ENCODE measurements at places on chromosomes 6 and 20. TPM values are rescaled to one million over a fixed set of nuclear protein-coding genes. Genes with fewer than 3 reads are reported as not detected.

- no peak for DNase-seq
- H3K4me3 ChIP-seq: no peak overlapping the region
- H3K36me3 ChIP-seq: peaks cover 18% of the 10 kb centered on the region
These were observed 59.8 kb downstream of the SOD2 start for GRCh38 chr6:159633196-159633595.

DNA sequence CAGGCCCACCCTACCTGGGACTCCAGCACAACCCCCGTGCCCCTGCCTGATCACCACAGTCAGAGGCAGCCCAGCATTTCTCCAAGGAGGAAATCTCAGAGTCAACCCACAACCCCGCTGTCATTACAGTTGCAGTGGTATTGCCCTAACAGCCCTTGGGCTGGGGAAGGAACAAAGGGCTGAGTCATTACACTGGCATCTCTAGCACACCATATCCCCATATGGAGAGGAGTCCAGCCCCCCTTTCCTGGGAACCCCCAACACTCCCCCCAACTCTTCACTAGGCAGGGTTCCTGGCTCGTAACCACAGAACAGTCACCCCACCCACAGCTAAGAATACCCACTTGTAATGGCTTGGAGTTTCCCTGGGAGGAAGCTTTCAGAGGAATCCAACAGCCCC lies 149.4 kb upstream of the OGFRL1 start:
- H3K4me1 ChIP-seq: no peaks in the 10 kb centered on the region
- H3K27ac ChIP-seq: no peak overlapping the region
- H3K4me3 ChIP-seq: no peak overlapping the region
- H3K36me3 ChIP-seq: no peaks in the 10 kb centered on the region

- no peak overlapping the region for H3K4me3 ChIP-seq
- H3K27ac ChIP-seq: no peak overlapping the region
- H3K4me1 ChIP-seq: no peaks in the 10 kb centered on the region
- no peak for DNase-seq
These were observed 3.8 kb downstream of the MUC21 start for GRCh38 chr6:30987304-30987703.

- no peak overlapping the region for H3K4me3 ChIP-seq
- H3K27ac ChIP-seq: no peak overlapping the region
- H3K4me1 ChIP-seq: no peaks in the 10 kb centered on the region
- no peak for DNase-seq
- no peaks in the 10 kb centered on the region for H3K36me3 ChIP-seq
These were observed 40.0 kb upstream of the SIRPG start for GRCh38 chr20:1697592-1697991.

DNA sequence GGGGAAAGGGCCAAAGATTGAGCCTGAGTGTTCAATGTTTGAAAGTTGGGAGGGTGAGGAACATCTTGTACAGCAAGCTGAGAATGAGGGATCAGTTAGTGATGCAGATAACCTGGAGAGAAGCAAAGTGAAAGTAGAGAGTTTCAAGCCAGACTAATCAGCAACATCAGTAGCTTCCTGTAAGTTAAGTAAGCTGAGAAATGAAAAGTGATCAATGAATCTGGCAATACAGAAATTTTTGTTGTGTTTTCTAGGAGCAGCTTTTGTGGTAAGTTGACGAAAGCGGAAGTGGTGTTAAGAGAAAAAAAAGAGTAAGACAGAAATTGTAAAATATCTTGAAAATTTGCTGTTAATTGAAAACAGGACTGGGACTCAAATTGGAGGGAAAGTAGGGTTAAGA lies 855.5 kb upstream of the MAP3K7 start:
- H3K27ac ChIP-seq: no peak overlapping the region
- no peaks in the 10 kb centered on the region for H3K36me3 ChIP-seq
- no peaks in the 10 kb centered on the region for H3K4me1 ChIP-seq
- no peak overlapping the region for H3K4me3 ChIP-seq
- DNase-seq: no peak
- no peaks in the 10 kb centered on the region for H3K27me3 ChIP-seq

DNA sequence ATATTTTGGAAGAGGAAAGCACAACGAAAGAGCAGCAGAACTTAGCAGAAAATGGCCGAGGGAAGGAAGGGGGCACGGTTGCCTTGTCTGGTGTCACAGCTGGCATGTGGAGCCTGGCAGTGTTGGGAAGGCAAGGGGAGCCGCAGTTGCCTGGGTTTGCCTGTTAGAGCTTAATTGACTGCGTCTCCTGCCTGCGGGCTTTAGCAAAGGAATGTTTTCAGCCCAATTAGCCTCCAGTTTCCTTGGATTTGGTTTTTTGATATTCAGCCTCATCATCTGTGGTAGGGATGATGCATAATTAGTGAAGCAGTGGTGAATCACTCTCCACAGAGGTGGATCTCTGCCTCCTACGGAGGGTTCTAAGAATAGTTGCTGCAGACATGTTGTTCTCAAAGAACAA lies 832.6 kb downstream of the QKI start:
- H3K36me3 ChIP-seq: no peaks in the 10 kb centered on the region
- DNase-seq: no peak
- no peak overlapping the region for H3K27ac ChIP-seq
- no peaks in the 10 kb centered on the region for H3K27me3 ChIP-seq

GRCh38 chr6:101597693-101598092 lies 204.2 kb downstream of the GRIK2 start:
- no peaks in the 10 kb centered on the region for H3K27me3 ChIP-seq
- no peaks in the 10 kb centered on the region for H3K36me3 ChIP-seq
- H3K27ac ChIP-seq: no peak overlapping the region
- DNase-seq: no peak
- no peak overlapping the region for H3K4me3 ChIP-seq
- no peaks in the 10 kb centered on the region for H3K4me1 ChIP-seq

GRCh38 chr6:34338377-34338776 lies 54.1 kb downstream of the NUDT3 start:
- H3K36me3 ChIP-seq: peaks cover 3% of the 10 kb centered on the region
- DNase-seq: no peak
- no peaks in the 10 kb centered on the region for H3K27me3 ChIP-seq
- peaks cover 31% of the 10 kb centered on the region for H3K4me1 ChIP-seq

- H3K27ac ChIP-seq: peak overlapping the region; percentile 88
- peaks cover 28% of the 10 kb centered on the region for H3K4me1 ChIP-seq
- peak; percentile 80 for DNase-seq
- peak overlapping the region; percentile 86 for H3K4me3 ChIP-seq
These were observed 2.4 kb upstream of the DBNDD2 start for GRCh38 chr20:45405571-45406259.

DNA sequence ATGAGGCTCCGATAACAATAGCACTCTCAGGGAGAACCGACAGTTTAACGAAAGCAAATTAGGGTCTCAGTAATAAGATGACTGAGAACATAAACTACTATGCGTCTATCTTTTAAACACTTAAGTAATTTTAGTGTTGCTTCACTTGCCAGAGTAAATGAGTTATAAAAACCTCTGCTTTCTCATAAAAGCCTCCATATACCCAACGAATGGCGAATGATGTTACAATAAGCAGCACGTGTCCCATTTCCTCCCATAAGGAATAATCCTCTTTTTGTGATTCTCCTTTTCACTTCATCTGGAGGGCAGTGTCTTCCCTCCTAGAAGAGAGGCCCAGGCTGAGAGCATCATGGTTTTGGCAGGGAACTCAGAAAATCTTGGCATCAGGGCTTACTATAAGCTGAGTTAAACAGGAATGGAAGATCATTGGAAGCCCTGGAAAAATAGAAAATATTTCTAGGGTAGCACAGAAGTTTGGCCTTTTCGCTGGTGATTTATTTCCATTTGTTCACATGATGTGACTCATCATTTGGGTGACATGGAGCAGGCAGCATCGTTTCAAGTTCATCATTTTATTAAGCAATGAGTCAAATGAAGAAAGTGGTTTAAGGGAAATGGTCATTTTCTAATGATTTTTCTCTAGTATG lies 255.4 kb downstream of the ATXN1 start:
- no peaks in the 10 kb centered on the region for H3K27me3 ChIP-seq
- DNase-seq: peak; percentile 79
- H3K36me3 ChIP-seq: no peaks in the 10 kb centered on the region
- H3K27ac ChIP-seq: no peak overlapping the region
- H3K4me1 ChIP-seq: peaks cover 3% of the 10 kb centered on the region

GRCh38 chr6:147586044-147586443 lies 77.6 kb downstream of the SAMD5 start:
- no peak overlapping the region for H3K4me3 ChIP-seq
- no peaks in the 10 kb centered on the region for H3K27me3 ChIP-seq
- H3K27ac ChIP-seq: no peak overlapping the region
- no peaks in the 10 kb centered on the region for H3K36me3 ChIP-seq

- H3K36me3 ChIP-seq: no peaks in the 10 kb centered on the region
- no peaks in the 10 kb centered on the region for H3K27me3 ChIP-seq
- no peak for DNase-seq
- no peaks in the 10 kb centered on the region for H3K4me1 ChIP-seq
- no peak overlapping the region for H3K4me3 ChIP-seq
- no peak overlapping the region for H3K27ac ChIP-seq
These were observed 308.8 kb upstream of the HS3ST5 start for GRCh38 chr6:114651611-114652010.

DNA sequence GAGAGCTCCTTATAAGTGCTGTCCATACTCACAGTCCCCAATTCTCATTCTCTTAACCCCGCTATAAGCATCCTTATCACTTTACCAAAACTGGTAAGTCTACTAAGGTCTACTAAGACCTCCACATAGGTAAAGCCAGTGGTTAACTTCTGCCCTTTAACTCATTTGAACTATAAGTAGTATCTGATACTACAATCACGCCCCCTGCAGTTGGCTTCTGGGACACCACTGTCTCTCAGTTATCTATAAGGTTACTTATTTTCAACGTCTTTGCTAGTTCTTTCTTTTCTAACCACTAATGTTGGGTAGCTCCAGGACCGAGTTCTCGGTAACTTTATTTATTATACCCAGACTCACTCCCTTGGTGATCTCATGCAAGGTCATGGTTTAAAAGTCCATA lies 142.6 kb downstream of the ARHGAP18 start:
- H3K4me3 ChIP-seq: no peak overlapping the region
- no peak overlapping the region for H3K27ac ChIP-seq
- H3K4me1 ChIP-seq: no peaks in the 10 kb centered on the region
- H3K36me3 ChIP-seq: no peaks in the 10 kb centered on the region
- no peaks in the 10 kb centered on the region for H3K27me3 ChIP-seq
- no peak for DNase-seq

DNA sequence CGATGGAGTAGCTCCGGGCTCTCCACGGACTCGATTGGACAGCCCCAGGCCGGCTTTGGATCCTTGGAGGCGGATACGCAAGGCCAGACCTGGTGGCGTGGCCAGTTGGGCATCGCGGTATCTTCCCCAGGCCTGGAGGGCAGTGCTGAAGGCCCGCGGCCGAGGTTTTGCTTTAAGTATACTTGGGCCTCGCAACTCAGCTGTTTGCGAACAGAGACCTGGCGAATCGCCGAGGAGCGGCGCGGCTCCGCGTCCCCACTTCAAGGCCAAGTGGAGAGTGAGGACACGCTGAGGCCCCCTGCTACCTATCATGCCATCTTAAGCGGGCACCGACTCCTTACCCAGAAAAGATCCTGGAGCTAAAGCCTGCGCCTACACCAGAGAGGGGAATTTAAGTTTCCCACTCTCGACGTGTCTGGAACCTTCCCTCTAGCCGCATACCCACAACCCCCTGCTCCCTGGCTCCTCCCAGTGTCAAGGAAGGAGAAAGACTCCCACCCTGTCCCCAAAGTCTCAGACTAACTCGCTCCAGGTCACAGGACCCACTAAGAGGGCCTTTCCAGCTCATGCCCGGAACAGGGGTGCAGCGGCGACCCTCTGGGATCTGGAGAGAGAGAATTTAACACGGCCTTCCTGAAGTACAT lies 4.1 kb downstream of the LINC00237 start:
- H3K36me3 ChIP-seq: no peaks in the 10 kb centered on the region
- H3K4me3 ChIP-seq: no peak overlapping the region
- H3K27ac ChIP-seq: no peak overlapping the region
- DNase-seq: no peak

DNA sequence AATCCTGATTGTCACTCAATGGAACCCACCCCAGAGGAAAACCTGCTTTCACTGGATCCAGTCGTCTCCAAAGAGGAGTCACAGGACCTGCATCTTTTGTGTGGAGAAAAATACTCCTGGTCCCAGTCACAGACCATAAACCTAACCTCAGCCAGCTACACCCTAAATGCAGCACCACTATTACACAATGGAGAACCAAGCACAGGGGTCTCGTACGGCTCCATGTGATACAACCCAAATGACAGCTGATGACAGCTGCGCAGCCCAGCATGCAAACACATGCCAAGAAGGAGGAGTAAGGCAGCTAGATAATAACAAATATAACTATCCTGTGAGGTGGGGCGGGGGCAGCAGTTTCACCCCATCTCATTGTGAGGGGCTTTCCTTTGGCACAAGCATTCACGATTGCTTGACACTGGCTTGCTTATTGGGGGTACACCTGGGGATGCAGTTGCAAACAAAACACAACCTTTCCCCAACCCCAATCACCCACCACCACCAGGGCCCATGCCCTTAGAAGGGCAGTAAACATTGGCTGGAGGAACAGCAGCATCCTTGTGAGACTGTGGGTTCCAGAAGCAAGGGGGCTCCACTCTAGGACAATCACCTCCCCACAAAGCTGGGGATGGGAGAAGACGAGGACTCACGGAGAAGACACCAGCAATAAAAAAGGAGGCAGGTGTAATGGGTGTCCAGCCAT lies 51.5 kb downstream of the TRERF1 start:
- H3K36me3 ChIP-seq: no peaks in the 10 kb centered on the region
- H3K4me3 ChIP-seq: no peak overlapping the region
- no peaks in the 10 kb centered on the region for H3K27me3 ChIP-seq

DNA sequence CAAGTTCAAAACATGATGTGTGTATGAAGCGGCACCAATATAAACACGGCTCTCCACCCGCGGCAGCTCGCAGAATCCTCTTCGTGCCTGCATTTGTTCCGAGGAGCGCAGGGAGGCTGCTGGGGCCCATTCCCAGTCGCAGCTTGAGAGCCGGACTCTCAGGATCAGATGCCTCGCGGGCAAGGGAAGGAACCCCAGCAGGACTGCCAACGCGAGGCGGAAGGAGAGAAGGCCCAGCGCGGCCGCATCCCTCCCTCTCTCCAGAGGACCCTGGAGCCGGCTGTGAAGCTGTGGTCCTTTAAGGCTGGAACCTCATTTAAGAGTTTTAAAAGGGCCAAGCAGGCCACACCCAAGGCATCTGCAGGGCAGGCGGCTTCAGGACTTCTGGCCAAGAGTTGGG lies 44.2 kb upstream of the ZBP1 start:
- no peaks in the 10 kb centered on the region for H3K27me3 ChIP-seq
- no peaks in the 10 kb centered on the region for H3K36me3 ChIP-seq
- DNase-seq: no peak
- H3K4me3 ChIP-seq: no peak overlapping the region

GRCh38 chr6:36777801-36778200 lies 61.4 kb downstream of the CPNE5 start:
- no peaks in the 10 kb centered on the region for H3K4me1 ChIP-seq
- H3K27ac ChIP-seq: no peak overlapping the region
- DNase-seq: no peak
- H3K4me3 ChIP-seq: no peak overlapping the region
- no peaks in the 10 kb centered on the region for H3K27me3 ChIP-seq

PAX1 gene
- total RNA-seq: not detected

TRIM15 gene
- total RNA-seq: not detected

ADGB gene
- 1.3 TPM for total RNA-seq

SLC13A3 gene
- 2.4 TPM for total RNA-seq

NRM gene
- 17.4 TPM for total RNA-seq

ZSCAN16 gene
- total RNA-seq: 4.6 TPM

Measured in left lung (tissue), 14 donors.